ENCODE measurements at places on chromosomes 5 and 9. TPM values are rescaled to one million over a fixed set of nuclear protein-coding genes. Genes with fewer than 3 reads are reported as not detected.

GRCh38 chr5:167261309-167262100 is 1029.9 kb upstream of the WWC1 start:
- no peak for DNase-seq

GRCh38 chr9:27154908-27155307 is 45.9 kb downstream of the TEK start:
- no peak for DNase-seq

ZNF366 gene
- 1.8 TPM for total RNA-seq

DNA sequence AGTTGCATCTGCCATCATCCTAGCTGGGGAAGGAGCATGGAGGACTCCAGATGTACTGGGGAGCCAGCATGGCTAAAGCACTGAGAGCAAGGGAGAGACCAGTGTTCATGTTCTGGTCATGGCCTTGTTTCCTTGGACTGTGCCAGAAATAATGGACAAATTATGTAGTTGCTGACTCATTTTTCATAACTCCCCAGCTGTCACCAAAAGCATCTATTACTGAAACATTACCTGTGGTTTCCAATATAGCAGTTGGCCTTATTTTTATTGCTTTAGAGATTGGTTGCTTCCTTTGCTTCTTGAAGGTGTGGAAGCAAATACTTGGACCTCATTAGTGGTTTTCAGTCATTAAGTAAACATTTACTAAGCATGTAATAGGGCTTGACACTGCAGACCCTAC is 11.3 kb downstream of the RALGPS1 start:
- no peak for DNase-seq

SLC34A3 gene
- total RNA-seq: not detected

GRCh38 chr5:44160369-44160768 is 228.9 kb downstream of the FGF10 start:
- no peak for DNase-seq

- DNase-seq: peak; percentile 39
Measured at GRCh38 chr9:93575796-93576257, 557 bp upstream of the PHF2 start.

FRMD3 gene
- 2.1 TPM for total RNA-seq

RGS7BP gene
- under 0.01 TPM for total RNA-seq

ALDH1A1 gene
- 87.7 TPM for total RNA-seq

- no peak for DNase-seq
Measured at GRCh38 chr5:35269006-35269405, 38.7 kb upstream of the PRLR start.

DNA sequence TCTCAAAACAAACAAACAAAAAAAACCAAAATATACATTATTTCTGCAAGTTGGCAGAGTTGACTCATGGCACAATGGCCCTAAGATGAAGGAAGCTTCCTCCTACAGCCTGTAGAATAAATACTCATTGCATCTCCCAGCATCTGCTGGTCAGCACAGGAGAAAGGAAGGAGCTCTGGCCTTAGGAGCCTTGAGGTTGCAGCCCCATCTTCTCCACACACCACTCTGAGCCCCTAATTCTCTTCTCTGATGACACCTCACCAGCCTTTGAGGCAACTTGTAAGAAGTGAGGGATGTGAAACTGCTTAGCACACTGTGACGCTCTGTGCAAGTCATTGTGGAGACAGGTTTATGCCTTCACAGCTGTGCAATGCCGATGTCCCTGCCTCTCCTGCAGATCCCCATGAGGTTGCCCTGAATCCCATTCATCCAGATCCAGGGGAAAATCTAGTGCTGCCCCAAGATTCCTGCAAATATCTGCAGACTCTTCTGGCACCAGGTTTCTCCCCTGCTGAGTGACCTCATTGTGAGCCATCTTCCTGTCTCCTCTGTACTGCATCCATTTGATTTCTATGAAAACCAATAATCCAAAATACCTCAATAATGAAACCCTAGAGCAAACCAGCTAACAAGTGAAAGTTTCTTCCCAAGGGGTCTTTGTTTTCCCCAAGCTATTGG is 65.3 kb upstream of the TGFBR1 start:
- DNase-seq: no peak

GPR151 gene
- not detected for total RNA-seq

CMYA5 gene
- total RNA-seq: 3.3 TPM

TAF11L5 gene
- total RNA-seq: not detected

CCNI2 gene
- total RNA-seq: 0.99 TPM

ADAMTS12 gene
- total RNA-seq: 8.9 TPM

PCDHB2 gene
- 1.8 TPM for total RNA-seq

GRCh38 chr5:151772029-151772845 is 483 bp downstream of the G3BP1 start:
- peak; percentile 38 for DNase-seq

ANXA2R gene
- 1.3 TPM for total RNA-seq

CNTFR gene
- 16.8 TPM for total RNA-seq

FOXD4L4 gene
- not detected for total RNA-seq

DNA sequence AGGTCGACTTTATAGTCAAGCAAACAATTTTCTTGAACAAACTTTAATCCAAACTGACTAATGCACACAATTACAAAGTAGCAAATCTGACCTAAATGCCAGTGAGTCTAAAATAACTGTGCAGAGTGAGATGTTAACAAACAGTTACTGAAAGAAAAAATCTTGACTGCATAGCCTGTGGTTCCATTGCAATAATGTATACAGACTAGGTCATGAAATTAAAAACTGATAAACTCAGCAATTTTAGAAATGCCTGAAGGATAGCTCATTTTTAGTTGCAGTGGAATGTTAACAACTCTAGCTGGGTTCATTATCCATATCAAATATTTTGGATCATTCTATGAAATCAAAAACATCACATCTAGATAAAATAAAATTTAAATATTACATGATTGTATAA is 73.4 kb upstream of the CDH12 start:
- no peak for DNase-seq

BAAT gene
- total RNA-seq: 2.6 TPM

- DNase-seq: no peak
Measured at GRCh38 chr5:146703899-146704298, 174.7 kb downstream of the PPP2R2B start.

DNA sequence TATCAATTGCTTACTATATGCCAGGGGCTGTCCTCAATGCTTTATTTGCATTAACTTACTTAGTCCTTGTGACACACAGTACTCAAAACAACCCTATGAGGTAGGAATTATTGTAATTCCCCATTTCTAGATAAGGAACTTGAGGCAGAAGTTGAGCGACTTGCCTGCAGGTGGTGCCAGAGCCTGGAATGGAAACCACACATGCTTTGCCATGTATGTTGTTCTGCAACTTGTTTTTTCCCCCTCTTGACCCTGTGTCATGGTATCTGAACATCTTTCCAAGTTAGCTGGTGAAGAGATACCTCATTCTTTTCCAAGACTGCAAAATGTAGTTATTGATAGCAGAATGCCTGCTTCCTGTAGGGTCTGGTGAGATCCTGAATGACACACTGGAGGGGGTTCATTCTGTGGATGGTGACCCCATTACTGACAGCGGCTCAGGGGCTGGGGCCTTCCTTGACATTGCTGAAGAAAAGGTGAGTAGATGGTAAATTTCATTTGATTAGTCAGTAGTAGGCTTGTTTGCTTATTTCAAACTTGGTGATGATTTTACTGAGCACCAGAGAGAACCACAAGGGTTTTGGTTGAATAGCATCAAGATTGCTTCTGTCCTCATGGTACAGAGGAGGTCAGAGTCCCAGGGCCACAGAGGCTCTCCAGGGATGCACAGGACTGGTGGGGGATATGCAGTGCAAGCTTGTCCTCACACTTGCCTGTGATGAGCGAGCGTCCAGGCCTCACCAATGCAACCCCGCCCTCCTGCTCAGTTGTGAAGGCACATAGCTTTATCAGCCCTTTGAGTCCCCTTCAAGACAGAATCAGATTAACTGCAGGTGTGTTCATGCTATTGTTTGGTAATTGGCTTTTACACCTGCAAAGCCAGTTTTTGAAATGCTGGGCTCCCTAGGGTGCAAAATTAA is 57.0 kb downstream of the COL15A1 start:
- DNase-seq: no peak

PCDHB15 gene
- total RNA-seq: 3.1 TPM

DNA sequence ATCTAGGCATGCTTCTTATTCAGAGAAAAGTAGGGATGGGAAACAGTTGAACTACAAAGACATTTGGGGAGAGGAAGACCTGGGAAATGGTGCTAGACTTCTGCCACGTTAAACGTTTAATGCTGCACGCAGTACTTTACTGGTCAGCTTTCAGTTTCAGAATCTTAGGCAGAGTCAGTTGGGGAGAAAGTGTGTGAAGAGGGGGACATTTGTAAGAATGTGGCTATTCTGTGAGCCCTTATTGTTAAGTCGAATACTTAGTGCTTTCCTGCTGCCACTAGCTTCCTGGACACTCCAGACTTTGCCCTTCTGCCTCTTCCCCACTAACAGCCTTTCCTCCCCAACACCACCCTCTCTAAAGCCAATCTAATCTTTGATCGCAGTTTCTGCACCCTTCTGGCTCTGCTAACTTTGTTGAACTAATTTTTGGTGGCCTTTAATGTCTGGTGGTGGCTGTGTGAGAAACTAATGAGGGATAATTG is 6.1 kb downstream of the CYSTM1 start:
- no peak for DNase-seq

All from body of pancreas (tissue), 4 donors.